ENCODE measurements at places on chromosomes 3 and 15.

DNA sequence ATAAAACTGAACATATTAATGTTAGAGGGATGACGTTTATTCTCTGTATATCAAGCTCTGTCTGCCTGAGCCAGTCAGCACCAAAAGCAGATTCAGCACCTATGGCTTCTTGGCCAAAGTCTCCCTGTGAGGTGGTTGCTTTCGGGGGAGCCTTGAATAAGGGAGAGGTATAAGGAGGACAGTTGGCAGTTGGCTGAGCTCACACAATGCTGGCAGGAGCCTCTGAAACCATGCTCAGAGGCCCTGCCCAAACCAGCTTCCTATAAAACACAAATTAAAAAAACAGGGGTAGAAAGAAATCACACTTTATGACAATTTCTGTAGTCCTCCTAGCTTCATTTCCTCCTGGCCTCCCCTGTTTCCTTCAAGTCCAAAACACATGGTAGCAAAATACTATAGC is 18.8 kb downstream of the ARHGEF3 start:
- no peak for DNase-seq

DNA sequence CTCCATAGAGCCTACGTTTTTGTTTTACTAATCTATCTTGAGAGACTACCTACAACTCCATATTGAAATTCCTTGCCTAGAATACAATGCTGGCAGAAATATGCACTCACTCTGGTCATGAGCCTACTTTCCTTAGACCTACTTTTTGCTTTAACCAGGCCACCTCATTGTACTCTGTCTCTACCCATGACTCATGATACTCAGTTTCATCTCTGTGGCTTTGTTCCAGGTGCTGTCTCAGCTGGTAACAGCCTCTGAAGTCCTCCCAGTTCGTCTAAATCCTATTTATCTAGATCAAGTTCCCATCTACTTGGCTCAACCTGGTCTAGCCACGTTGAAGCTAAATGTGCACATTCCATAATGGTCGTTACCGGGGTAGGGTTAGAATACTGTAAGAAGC is 536.4 kb downstream of the RSL24D1 start:
- no peak for DNase-seq

- no peak for DNase-seq
Measured at GRCh38 chr3:178270838-178271237, 265.4 kb upstream of the KCNMB2 start.

- DNase-seq = no peak
Measured at GRCh38 chr15:56776839-56777238, 43.5 kb upstream of the ZNF280D start.

DNA sequence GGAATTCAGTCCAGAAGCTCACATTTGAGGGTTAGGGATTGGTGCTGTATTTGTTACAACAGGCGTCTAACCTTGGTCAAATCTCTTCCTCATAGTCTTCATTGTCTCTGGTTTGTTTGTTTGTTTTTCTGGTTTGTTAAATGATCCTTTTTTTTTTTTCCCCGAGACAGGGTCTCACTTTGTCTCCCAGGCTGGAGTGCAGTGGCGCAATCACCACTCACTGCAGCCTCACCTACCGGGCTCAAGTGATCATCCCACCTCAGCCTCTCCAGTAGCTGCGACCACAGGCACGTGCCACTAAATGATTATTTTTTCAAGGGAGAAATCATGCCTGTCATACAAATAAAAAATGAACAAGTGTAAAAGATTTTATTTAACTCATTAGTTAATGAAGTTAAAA is 14.3 kb upstream of the ADPGK start:
- no peak for DNase-seq

DNA sequence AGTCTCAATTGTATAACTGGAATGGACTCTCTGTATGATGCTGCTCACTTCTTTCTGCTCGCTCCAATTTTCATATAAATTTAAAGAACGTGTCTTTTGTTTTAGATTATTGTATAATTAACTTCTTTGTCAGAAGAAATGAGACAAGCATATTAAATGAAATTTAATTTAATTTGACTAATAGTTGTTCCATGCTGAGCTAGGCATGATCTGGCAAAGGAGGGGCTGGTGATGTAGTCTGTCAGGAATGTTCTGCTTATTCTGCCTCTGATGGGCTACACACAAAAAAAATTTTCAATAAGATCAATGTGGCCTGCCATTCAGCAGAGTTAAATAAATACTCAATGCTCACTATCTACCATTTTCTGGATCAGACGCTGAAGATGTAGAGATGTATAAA is 208.4 kb upstream of the CD96 start:
- DNase-seq = no peak

DNA sequence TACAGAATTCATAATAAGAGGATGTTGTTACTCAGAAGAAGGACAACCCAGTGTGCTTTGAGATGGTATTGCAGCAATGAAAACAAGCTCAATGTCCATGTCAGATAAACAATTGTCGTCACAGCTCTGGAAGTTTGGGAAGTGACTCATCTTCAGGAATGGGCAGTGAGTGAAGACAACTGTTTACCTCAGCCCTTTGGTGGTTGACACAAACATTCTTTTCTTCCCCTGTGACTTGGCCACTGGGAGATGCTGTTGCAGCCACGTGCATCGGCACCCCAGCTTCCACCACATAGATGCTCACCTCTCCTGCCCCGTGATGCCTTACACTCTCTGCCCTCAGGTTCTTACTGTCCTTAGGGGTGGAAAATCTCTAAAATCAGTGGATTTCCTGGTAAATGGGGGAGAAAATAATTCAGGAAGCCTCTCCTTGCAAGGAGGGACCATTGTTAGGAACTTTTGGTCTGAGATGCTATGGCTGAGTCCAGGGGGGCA is 114.1 kb upstream of the GALNT15 start:
- DNase-seq = no peak

DNA sequence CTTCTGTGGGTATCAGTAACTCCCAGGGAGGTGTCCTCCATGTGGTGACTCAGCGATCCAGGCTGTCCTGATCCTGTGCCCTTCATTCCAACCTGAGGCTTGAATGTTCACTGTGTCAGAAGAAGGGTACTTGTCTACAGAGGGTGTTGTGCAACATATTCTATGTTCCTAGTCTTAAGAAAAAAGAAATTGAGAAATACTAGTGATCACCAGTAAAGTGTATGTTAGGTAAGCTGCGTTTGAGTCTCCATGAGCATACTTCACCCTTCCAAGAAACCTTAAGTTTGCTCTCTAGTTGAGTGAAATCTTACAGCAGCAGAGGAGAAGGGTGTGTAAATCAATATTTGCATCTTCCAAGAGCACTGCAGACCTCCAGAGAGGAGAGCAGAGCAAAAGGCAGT is 122.2 kb upstream of the SLC24A5 start:
- DNase-seq = peak; percentile 9

GRCh38 chr3:124939661-124940060 is 5.1 kb upstream of the MUC13 start:
- no peak for DNase-seq

DNA sequence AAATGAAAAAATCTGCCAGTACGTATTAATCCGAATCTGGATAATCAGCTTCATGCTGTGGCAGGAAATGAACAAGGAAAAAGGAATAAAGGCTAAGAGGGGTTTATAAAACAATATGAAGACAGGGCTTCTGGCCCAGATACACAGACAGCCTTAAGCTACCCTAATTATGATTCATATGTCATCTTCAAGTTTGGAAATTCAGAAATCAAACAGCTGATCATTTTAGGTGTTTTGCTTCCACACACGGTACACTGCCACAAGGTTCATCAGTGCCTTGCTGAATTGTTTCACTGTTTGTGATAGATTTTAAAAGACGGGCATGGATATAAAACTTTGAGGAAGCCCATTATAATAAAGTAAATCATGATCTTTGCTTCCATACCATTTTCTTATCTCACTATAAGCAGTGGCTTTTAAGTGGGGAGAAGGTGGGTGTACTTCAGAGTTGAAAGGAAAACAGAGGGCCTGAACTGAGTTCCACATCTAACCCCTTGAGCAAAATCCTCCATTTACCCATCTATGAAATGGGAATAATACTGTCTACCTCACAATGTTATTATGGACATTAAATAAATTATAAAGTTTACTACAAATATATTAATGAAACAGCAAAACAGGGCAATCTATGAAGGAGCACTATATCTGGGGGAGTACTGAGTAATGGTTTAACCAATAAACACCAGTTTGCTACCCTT is 15.7 kb downstream of the GTPBP8 start:
- DNase-seq = no peak

DNA sequence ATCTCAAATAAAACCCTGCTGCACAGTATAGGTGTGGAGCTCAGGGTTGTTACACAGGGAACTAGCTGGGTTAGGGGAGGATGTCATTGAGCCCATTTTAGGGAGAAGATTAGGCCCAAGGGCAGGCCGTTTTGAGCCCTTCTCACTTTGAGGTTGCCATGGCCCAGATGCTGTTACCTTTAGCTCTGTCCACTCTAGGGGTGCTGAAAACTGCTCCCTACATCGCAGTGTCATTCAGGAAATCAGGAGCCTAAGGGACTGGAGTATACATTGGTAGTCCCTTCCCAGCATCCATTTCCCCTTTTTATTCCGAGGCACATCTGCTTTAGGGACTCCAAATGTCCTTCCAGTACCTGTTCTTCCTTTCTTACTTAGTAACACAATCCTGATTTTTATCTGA is 79.0 kb upstream of the SELENOK start:
- no peak for DNase-seq

- no peak for DNase-seq
Measured at GRCh38 chr3:72155391-72156064, 370.6 kb upstream of the PROK2 start.

GRCh38 chr3:28295898-28296490 is 52.5 kb upstream of the ZCWPW2 start:
- DNase-seq = no peak

DNA sequence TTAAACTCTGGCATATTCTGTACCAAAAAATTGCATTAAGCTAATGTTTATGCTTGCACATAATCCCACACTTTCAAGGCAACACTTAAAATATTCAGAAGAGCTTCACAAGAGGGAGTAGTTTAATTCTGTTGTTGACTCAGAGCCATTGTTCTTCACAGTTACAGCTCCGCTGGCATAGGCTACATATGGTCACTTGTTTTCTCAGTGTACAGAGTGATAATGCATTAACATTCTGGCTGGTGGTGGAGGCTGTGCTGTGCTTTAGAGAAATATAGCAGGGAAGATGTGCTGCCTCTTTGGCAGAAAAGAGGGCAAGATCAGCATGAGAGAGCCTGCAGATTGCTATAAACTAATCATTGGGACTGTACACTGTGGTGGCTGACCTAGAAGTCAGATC is 13.3 kb downstream of the NLGN1 start:
- no peak for DNase-seq

DNA sequence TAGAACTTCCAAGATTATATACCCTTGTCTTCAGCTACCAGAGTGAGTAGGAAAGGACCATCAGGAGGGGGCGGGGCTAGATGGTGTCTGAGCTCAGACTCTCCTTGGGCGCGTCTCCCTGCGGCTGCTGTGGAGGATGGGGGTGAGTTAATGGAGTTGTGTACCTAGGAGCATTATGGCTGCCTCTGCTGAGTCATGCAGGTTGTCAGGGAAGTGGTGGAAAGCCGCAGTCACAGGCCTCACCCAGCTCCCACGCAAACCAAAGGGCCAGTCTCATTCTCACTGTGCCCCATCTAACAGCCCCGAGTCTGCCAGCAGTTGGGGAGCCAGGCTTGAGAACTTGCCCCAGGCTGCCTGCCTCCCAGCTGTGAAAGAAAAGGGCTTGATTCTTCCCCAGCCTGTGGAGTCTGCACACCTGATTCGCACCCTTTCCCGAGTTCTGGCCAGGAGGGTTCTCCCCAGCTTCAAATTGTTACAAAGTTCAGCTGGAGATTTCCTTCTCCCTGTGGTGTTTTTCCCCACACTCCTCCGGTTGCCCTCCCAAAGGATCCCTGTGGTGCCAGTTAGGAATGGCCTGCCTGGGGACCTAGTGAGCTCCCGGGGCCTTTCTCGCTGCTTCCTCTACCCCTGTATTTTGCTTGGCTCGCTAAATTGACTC is 143.3 kb downstream of the HCN4 start:
- no peak for DNase-seq

DNA sequence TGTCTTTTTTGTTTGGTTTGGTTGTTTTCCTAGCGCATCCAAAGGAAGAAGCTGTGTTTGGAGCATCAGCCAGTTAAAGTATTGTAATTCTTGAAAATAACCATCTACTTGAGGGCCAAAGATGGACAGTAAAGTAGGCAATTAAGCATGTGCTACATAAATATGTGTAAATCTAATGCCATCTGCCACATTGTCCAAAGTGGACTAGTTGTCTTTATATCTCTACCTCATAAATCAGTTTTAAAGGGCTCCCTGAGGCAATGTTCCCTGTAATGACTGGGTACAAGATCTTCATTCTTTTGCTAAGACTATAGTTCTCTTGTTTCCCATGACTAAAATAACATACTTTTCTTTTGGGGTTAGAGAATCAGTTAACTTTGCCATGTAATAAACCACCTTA is 460.0 kb upstream of the RARB start:
- no peak for DNase-seq

- DNase-seq = no peak
Measured at GRCh38 chr3:87318617-87319021, 42.2 kb upstream of the POU1F1 start.

DNA sequence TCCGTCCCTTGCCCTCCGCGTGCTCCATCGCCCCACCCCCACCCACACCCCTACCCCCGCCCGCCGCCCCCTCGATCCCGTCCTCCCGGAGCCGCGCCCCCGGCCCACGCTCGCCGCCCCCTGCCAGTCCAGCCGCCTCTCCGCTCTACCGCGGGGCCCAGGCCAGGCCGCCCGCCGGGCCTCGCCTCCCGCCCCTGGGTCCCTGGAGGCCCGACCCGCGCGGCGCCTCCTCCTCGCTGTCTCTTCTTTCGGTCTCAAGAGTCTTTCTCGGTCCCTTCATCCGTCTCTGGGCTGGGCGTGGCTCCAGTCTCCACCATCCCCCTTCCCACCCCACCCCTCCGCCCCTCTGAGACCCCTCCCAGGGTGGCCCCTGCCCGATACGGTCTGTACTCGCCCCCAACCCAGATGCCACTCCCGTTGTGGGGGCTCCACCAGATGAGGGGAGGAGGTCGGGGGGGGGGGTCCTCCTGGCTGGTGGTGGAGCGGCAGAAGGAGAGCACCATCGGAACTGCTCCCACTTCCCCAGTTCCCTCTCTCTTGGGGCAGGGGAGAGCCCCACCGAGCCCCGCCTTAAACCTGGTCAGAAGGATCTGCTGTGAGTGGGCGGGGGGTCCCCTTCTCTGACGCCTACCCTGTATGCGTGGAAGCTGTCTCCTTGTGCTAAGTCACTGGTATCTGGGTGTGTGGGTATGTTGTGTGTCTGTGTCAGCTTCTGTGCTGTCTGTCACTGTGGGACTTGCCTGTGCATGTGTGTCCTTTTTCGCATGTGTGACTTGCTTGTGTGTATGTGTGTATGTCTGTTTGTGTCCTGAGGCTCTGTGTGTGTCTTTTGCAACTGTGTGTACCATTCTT is 1.0 kb downstream of the PRKCD start:
- no peak for DNase-seq

- DNase-seq = no peak
Measured at GRCh38 chr3:72336114-72336651, 512.1 kb downstream of the SHQ1 start.

DNA sequence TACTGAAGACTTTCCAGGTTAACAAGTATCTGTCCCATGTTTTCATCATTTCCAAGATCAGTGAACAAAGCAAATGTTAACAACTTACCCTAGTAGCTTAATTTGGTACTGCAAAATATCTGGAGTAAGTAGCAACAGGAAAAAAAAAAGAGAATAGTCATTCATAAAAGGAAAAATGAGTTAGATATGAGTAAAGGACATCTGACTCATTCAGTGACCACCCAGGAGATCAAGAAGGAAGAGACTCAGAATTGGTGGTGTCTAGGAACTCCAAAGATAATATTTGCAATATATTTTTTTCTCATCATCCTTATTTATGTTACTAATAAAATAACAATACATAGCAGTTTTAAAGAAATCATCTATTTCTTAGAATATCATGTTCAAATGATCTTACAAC is 253.8 kb upstream of the COL8A1 start:
- DNase-seq = no peak
